ENCODE measurements at places on chromosomes 4 and X. TPM values are rescaled to one million over a fixed set of nuclear protein-coding genes. Genes with fewer than 3 reads are reported as not detected.

The DNAAF6 gene
- total RNA-seq, result not detected

The ABLIM2 gene
- total RNA-seq, result 2.7 TPM

The SFRP2 gene
- total RNA-seq, result 27.1 TPM

The ARSD gene
- total RNA-seq, result 54.5 TPM

The SLC25A43 gene
- total RNA-seq, result 6.7 TPM

The ZFP42 gene
- total RNA-seq, result 18.9 TPM

The SERPINA7 gene
- not detected for total RNA-seq

The SUPT20HL1 gene
- not detected for total RNA-seq

The SHROOM3 gene
- total RNA-seq, result 62.7 TPM

Data from mesothelial cell of epicardium (in vitro differentiated cells).